ENCODE measurements at places on chromosomes 13 and 19.

DNA sequence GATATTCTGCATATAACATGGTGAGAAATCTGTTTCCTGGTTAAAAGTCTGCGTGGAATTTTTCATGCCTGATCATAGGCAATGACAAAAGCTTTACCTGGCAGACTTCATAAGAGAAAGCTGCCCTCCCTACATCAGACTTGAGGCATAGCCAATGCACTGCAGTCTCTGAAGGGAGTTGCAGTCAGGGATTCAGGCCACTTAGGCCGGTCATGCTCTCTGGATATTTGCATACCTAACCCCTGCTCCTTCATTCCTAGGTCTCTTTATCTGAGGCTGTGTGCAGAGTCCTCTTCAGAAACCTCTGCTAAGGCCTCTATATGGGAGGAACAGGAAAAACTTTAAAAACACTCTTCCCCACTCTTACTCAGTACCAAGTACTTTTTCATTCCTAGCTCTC, 287.4 kb downstream of the PCDH17 start:
- no peak for DNase-seq

- DNase-seq: no peak
Measured at GRCh38 chr13:29515372-29515771, 80.1 kb downstream of the SLC7A1 start.

DNA sequence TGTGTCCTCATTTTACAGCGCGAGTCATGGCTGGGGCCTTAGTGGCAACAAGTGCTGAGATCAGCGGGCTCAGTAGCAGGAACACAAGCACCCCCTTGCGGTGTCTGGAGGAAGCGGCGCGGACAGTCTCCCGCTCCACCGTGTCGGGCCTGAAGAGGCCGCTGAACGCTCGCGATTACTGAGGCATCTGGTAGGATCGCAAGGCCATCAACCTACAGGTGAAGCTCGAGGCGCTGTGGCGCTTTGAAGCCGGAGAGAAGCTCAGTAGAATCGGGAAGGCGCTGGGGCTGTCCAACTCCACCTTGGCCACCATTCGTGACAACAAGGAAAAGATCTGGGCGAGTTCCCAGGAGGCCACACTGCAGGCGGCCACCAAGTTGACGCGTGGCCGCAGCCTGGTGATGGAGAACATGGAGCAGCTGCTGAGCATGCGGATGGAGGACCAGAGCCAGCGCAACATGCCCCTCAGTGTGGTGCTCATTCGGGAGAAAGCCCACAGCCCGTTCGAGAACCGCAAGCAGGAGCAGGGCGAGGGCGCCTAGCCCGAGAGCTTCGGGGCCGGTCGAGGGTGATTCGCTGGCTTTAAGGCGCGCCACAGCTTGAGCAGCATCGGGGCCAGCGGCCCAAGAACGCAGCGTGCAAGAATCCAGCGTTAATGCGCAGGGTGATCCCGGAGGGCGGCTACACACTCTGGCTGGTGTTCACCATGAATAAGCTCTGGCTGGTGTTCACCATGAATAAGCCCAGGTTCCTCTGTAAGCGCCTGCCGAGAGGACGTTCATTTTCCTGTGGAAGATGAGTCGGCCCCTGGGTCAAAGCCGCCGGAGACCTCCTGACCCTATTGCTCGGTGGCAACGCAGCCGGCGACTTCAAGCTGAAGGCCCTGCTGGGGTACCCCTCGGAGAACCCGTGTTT, 8.3 kb upstream of the MZF1 start:
- DNase-seq: no peak

DNA sequence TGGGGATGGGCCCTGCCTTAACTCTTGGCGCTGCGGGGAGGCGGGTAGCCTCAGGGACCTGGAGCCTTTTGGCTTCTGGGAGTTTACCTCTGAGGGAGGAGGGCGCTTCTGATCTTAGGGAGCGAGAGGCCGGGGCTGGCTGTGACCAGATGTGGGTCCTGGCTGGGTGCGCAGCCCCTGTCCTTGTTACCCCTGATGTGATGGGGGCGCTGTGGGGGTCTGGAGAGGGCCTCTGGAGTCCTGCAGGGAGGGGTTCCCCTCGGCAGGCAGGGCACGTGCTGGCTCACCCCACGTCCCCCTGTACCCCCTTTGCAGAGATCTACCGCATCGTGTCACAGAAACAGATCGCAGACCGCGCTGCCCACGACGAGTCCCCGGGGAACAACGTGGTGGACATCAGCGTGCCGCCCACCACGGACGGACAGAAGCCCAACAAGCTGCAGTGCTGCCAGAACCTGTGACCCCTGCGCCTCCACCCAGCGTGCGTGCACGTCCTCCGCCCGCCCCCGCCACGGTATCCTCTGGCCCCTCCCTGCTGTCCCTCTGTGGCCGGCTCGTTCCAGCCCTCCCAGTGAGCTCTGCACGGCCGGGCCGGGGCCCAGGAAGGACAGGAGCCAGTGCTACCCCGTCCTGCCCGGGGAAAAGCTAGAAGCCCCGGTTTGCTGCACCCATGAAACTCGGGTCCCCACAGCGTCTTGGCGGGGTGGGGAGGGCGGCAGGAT, 9.8 kb upstream of the MARCHF2 start:
- no peak for DNase-seq

DNA sequence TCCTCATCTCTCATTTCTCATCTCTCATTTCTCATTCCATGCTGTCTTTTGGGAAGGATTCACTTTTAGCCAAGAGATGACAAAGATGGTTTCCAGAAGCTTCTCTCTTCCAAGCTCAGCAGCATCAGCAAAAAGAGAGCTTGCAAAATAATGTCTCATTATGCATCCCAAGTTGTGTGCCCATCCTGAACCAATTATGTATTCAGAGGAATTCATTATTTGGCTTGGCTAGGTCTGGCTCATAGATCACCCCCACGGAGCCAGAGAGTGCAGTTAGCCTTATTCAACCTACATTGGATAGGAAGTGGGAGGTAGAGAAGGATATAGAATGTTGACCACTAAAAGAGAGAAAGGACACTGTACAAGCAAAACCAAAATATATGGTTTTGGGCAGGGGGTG, 5.4 kb upstream of the OLFM2 start:
- DNase-seq: no peak

DNA sequence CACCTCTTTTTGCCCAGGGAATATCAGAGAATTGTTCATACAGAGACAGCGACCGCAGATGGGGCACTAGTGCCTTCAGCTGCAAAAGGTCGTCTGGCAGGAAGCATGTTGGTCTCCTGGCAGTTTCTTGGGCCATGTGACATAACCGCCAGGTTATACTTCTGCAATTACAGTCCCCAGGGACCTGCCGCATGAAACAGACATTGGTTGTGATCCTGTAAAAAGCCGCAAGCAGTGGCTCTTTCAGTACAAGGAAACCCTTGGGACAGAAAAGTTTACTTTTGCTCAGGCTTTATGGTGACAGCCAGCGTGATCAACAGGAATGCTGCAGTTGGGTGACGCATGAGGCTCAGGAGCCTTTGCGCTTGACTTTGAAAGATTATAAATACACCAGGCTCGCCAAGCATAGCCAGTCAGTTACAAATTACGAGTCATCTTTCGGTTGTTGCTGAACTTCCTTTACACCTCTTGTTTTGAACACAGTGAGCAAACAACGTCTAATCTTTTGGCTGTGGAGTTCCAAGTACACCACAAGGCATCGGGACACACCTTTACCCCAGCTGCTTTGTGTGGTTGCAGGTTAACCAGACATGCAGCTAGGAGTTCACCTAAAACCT, 50.5 kb upstream of the UBE2L5 start:
- DNase-seq: peak; percentile 80

DNA sequence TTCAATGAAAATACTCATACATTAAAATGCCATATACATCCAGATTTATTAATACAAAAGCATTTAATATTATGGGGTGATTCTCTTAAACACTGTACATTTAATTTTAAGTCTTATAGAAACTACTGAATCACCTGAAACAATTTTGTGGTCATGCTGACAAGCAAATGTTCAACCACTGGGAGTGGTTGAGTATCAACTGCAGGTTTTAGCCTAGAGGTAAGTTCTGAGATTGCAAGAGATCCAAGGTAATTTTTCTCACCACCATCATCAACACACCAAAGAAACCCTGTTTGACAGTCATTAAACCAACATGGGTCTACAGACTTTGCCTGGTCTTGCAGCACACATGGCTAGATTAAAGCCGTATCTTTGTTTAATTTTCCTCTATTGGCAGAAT, 196.3 kb downstream of the LHFPL6 start:
- DNase-seq: no peak

DNA sequence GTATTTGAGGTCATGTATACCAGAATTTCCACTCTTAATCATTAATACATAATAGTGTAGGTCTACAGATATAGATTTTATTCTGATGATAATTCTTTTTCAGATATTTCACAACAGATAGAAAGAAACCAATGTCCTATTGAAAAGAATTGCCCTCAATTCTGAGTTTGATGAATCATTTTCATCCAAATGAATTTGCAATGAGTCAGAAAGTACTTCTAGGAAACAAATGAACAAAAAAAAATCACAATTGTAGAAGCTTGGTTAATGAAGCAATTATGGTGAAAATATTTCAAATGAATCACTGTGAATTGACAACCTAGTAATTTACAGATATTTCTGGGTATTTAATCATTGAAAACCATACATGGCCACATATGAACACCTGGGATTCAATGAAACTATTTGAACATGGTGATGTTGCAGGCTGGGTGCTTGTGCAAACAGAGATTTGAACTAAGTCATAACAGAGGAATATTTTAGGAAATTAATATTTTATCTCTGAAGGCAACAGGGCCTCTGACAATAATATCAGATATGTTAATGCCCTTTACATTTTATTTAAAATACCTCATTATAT, 360.9 kb downstream of the SLITRK5 start:
- no peak for DNase-seq

GRCh38 chr19:5694956-5695648, 5.0 kb downstream of the RPL36 start:
- no peak for DNase-seq

DNA sequence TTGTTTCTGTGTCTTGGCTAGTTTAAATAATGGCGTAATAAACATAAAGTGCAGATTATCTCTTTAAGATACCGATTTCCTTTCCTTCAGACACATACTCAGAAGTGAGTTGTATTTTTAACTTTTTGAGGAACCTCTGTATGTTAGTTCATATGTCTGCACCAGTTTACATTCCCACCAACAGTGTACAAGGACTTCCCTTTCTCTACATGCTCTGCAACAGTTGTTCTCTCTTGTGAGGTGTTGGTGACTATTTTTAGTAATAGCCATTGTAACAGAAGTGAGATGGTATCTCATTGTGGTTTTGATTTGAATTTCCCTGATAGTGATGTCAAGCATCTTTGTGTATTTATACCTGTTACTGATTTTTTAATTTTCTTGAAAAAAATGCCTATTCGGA, 418.6 kb downstream of the UQCRFS1 start:
- DNase-seq: no peak

GRCh38 chr13:74444864-74445479, 310.8 kb upstream of the KLF12 start:
- DNase-seq: no peak

- no peak for DNase-seq
Measured at GRCh38 chr19:31100206-31100590, 249.0 kb downstream of the TSHZ3 start.

DNA sequence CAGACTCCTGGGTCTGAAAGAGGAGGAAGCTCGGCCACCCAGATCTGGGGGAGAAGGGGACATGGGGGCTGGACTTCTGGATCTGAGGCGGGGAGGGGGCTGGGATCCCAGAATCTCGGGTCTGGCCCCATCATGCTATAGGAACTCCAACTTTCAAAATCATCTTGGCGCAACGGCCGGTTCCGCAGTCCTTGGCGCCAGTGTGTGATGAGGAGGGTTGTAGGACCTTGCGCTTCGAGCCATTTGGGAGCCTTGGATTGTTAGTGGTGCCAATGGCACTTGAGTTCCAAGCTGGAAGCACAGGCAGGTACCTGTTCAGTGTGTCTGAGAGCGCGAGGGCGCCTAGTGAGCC, 324 bp downstream of the RUVBL2 start:
- no peak for DNase-seq

DNA sequence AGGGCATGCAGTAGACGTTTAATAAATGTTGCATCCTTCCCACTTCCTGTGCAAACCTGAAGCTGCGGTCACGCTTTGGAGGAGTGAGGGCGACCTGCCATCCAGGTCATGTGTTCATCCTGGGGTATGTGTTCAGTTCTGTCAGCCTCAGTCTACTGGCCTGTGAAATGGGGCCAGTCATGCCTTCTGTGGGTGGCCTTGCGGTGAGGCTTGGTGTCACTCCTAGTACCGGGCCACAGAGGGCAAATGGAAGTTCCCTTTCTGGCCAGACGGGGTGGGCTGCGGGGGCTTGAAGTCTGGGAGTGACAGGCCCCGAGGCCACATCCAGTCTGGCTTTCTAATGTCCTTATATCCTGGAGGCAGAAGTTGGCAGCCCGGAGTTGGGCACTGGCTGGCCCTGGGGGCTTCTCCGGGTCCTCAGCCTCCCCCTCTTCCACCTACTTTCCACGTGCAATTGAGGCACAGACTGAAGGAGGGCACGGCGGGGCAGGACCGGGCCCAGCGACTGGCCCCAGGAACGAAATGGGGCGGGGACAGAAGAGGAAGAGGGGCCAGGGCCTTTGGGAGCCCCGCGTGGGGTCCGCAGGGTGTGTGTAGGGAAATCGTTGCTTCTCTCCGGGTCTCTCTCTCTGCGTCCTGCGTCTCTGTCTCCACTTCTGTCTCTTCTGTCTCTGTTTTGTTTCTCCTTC, 11.1 kb downstream of the PDE4A start:
- DNase-seq: peak; percentile 41

GRCh38 chr13:99072356-99072755, 94.5 kb upstream of the DOCK9 start:
- no peak for DNase-seq

GRCh38 chr19:51456541-51457290, 1.5 kb downstream of the SIGLEC8 start:
- DNase-seq: no peak

DNA sequence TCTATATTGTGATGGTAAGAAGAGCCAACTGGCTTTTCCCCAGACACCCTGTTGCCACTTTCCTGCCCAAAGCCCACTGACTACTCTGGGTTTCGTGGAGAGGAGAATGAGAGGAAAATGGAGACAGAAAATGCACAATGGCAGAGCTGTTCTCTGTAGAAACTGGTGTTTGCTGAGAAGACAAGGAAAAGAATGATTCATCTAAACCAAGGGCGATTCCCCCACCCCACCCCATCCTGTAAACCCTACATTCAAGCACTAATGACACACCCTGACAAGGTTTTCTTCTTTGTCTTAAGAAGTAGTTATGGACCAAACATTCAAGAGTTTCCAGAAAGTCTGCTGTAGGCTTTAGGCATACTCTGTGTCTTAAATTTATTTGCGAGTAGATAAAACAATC, 68.8 kb downstream of the DOCK9 start:
- no peak for DNase-seq

DNA sequence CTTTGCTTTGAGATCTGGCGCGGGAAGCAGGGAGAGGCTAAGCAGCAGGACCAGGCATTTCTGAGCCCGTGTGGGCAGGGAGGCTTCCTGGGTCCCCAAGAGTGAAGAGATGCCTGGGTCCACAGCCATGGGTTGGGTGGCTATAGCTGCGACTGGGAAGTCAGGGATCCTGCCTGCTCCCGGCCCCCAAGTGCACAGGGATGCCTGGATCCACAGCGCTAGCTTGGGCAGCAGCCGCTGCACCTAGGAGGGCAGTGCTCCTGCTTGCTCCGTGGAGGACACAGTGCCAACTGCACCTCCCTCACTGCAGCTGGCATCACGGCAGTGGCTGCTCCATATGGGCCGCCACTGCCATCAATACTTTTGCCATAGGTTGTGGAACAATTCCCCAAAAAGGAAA, 384.7 kb downstream of the PCDH9 start:
- no peak for DNase-seq

- DNase-seq: no peak
Measured at GRCh38 chr19:8988204-8988603, 22.0 kb downstream of the MUC16 start.

GRCh38 chr13:26961890-26962615, 201.5 kb upstream of the GPR12 start:
- no peak for DNase-seq

- DNase-seq: no peak
Measured at GRCh38 chr19:13298565-13299481, 148.6 kb downstream of the IER2 start.
